ENCODE measurements at places on chromosomes 6 and 20.
A peak's percentile ranks its signal among the peaks of the same experiment; 100 is the strongest.

- peak; percentile 22 for DNase-seq
Observed at GRCh38 chr20:23568320-23568970, at the start of gene CST9L. Gene CST9L (minus strand): TSS chr20:23568484. CDS start chr20:23568450, 34 bp downstream.

DNA sequence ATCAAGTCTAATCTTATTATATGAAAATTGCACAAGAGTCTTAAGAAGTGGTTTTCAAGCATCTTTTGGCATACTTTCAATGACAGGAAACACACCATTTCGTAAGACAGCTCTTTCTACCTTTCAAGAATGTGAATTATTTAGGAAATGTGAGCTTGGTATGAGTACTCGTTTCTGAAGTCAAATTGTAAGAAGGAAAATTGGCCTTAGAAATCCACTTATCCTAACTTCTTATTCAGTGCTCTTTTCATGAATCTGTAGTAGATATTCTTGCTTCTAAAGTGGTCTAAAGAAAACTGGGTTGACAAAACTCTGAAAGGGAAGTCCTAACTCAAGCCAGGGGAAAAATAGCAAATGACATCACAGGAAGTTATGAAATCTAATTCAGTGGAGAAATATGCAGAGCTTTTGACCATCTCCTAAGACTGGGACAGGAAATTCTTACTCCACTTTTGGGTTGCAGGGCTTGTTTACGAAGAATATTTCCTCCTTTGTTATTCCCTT is 38.5 kb upstream of the OGFRL1 start:
- DNase-seq = no peak

DNA sequence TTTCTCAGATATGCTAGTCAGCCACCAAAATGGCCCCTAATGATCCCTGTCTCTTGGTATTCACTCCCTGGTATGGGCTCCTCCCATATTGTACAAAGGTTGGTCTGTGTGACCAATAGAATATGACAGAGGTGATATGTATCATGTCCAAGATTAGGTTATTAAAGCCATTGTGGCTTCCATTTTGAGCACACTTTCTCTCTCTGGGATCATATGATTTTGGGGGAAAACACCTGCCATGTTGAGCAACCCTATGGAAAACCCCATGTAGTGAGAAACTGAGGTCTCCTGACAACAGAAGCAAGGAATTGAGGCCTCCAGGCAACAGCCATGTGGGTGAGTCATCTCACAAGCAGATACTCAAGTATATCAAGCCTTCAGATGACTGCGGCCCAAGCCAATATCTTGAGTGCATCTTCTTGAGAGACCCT is 7.1 kb upstream of the ZNF318 start:
- DNase-seq = no peak

GRCh38 chr6:131065824-131066171 is 2.8 kb upstream of the EPB41L2 start:
- no peak for DNase-seq

GRCh38 chr20:32803092-32803491 is 16.7 kb upstream of the MAPRE1 start:
- DNase-seq = no peak

All from hematopoietic multipotent progenitor cell treated with erythropoietin and hydrocortisone succinate and interleukin-3 and kit ligand, for 8 days (in vitro differentiated cells).